ENCODE measurements at places on chromosomes 12 and 14.

DNA sequence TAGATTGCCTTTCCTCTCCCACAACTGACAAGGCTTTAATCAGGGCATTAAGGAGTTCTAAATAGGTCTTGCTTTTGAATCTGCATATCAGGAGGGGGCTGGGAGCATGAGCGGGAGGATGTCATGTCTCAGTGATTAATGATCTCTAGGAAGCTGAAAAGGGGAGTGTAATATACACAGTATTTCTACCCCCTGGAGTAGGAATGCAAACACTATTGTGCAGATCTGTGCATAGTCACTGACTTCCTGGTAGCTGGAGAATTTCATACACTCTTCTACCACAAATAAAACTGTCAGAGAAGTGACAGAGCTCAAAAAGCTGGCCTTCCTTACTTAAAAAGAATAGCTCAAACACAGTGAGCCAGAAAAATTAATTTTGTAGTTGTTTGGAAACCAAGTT, 65.8 kb downstream of the RIC8B start:
- no peak for DNase-seq

- DNase-seq, result no peak
Measured at GRCh38 chr14:99252940-99253868, 18.8 kb downstream of the BCL11B start.

- DNase-seq, result no peak
Measured at GRCh38 chr12:84696281-84696680, 216.3 kb downstream of the SLC6A15 start.

DNA sequence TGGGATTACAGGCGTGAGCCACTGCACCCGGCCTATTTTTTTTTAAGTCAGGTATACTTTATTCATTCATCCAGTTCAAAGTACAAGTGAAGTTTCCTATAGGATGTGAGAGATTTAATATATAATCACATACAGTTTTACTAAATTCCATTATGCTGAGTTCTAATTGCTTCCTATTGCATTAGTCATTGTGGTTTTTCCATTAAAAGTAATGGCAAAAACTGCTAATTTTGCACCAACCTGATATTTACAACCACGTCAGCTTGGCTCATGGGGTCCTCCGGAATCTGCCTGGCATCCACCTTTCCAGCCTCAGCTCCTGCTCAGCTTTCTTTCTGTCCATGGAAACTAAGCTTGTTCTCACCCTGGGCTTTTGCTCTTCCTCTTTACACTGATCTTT, 67.0 kb upstream of the CSRP2 start:
- DNase-seq, result no peak

GRCh38 chr14:54146601-54147000, 190.0 kb upstream of the BMP4 start:
- DNase-seq, result no peak

GRCh38 chr14:77309131-77309530, 11.6 kb downstream of the POMT2 start:
- no peak for DNase-seq

GRCh38 chr14:49924852-49925251, 32.0 kb downstream of the ARF6 start:
- no peak for DNase-seq

GRCh38 chr12:104115587-104115975, 22.4 kb downstream of the NFYB start:
- DNase-seq, result no peak

DNA sequence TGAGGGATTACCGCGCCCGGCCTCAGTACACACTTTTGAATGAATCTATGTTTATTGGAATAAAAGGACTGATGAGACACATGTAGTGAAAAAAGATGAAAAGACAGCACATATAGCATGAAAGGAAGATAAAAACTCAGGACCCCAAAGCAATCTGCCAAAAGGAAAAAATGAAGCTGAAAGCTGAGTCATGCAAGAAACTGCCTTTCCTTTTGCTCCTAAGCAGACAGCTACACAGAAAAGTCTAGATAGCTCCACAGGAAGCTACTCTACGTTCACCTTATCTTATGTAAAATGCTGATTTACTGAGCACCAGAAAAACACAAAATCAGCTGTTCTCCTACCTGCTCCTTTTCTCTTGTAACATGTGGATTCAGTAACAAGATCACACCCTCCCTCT, 128.4 kb downstream of the NTF3 start:
- no peak for DNase-seq

- DNase-seq, result no peak
Measured at GRCh38 chr14:50697659-50698290, 29.7 kb upstream of the SAV1 start.

GRCh38 chr12:50192908-50193307, 25.7 kb upstream of the CERS5 start:
- no peak for DNase-seq

DNA sequence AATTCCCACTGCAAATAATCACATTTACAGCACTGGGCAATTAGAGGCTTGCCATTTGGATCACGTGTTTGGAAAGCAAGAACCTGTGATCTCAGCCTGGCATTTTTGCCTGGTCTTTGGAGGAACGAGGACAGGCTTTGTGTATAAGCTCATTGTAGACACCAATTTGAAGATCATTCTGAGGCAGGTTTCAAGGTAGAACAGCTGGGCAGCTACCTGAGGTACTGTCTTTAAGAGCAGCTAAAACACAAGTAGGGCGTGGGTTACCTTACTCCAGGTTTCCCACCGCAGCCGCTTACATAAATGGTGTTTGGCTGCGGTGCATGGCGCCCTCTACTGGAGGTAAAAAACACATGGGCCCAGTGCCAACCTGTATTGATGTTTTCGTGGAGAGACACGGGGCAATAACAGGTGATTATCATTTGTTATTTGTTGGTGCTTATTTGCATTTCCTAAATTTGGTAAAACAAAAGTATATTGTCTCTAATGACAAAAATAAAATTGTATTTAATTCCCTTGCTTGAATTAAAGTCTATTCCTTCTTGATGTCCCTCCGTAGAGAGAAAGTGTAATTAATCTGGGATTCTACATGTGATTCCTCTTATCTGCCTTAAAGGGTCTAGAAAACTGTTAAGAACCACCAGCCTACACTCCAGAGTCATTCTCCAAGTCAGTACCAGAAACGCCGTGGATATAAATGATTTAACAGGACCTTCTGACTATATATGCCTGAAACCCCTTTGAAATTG, 69.7 kb downstream of the SVOP start:
- DNase-seq, result peak; percentile 42

DNA sequence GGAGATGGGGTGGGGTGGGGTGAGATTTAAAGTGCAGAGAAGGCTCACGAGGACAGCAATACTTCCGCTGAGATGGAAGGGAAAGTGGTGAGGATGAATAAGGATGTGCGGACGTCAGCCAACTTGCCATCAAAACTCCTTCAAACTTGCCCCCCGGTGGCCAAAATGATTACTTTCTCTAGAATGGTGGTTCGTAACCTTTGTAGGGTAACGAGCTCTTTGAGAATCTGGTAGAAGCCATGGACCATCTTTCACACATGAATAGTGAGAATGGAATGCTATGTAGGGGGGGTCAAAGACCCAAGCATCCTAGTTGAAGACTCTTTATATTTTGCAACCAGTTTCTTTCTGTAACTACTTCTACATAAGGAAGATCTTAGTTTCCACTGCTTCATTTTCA, 245.9 kb upstream of the DDHD1 start:
- no peak for DNase-seq

DNA sequence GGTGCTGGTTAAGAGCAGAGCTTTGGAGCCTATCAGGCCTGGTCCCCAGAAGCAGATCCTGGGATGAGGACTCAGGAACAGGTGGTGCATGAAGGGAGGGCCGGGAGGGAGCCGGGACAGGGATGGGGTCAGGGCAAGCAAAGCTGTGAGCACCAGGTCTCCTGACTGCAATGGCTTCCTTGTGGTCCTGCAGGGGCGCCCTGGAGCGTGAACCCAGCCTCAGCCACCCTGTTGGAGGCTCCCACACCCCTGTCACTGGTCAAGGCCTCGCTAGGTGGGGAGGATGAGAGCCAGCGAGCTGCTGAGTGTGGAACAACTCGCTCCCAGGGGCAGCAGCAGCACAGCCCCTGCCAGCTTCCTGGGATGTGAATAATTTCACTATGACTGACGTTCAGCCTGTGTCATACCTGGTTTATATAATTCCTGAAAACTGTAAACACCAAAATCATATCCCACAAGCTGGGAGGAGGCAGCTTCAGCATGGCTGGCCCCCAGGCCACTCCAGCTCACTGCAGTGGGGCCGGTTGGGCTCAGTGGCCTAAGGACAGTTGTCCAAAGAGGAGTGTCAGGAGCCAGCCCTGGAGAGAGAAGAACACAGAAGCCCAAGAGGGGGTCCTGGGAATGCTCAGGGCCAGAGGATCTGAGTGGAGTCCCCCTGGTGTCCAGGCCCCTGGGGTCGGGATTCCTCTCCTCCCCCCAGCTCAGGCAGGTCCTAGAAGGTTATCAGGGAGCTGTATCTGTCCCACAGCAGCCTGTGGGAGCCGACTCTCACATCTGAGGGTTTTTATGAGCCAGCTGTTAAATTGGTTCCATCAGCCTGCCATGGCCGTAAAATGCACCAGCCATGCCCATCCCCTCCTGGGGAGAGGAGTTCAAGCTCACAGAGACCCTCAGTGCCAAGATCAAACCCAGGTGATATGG, 272.9 kb downstream of the ADGRD1 start:
- no peak for DNase-seq

- no peak for DNase-seq
Measured at GRCh38 chr12:65896743-65897142, 72.5 kb downstream of the HMGA2 start.

DNA sequence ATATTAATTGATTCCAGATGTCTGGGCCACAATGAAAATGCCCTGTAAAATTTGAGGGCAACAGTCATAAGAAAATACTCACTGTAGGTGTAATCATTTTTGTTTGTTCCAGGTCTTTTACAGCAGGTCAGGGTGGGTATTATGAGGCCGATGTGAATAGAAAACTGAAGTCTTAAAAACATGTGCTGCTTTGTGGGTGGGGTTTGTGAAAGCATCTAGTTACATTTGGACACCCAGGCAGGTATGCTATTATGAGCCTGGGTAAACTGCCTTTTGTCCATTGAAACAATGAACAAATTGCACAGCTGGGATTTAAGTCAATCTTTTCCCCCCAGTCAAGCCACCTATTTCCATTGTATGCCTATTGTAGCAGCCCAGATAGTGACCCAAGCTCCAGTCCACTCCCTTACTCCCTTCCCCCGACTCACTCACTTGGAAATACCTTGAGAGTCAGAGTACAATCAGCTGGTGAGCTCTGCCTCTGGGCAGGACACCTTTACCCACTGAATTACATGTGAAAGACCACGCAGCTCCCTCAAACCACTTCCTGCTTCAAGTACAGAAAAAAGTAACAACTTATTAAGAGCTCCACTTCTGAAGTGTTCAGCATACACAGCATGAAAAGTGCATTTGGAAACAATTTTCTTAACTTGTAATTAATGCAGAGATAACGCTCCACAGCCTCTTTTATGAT, 1.8 kb downstream of the IGF1 start:
- peak; percentile 6 for DNase-seq

DNA sequence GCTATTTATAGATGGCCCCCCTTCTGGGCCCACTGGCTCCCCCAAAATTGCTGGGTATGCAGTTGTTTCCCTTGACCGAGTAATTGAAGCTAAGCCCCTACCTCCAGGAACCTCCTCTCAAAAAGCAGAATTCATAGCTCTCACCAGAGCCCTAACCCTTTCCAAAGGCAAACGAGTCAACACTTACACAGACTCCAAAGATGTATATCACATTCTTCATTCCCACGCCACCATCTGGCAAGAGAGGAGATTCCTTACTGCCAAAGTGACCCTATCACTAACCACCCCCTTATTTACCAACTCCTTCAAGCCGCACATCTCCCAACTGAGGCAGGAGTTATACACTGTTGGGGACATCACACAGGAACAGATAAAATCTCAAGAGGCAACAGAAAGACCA, 66.8 kb downstream of the MOK start:
- DNase-seq, result no peak

DNA sequence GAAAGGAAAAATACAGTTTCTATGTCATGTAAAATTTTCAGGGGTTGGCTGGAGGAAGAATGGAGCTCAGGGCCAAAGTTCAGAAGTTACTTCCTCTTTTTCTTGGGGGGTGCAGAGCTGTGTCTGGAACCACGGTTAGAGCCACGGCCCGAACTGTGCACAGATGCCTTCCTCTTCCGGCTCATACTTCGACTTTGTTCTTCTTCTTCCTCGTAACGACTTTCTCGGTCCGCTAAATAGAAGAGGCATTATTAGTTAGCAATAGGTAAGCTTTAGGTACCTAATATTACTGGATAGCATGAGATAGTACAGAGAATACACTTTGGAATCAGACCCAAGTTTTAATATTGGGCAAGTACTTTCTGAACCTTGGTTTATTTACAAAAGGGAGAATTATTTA, 31.2 kb downstream of the SUPT16H start:
- DNase-seq, result no peak

DNA sequence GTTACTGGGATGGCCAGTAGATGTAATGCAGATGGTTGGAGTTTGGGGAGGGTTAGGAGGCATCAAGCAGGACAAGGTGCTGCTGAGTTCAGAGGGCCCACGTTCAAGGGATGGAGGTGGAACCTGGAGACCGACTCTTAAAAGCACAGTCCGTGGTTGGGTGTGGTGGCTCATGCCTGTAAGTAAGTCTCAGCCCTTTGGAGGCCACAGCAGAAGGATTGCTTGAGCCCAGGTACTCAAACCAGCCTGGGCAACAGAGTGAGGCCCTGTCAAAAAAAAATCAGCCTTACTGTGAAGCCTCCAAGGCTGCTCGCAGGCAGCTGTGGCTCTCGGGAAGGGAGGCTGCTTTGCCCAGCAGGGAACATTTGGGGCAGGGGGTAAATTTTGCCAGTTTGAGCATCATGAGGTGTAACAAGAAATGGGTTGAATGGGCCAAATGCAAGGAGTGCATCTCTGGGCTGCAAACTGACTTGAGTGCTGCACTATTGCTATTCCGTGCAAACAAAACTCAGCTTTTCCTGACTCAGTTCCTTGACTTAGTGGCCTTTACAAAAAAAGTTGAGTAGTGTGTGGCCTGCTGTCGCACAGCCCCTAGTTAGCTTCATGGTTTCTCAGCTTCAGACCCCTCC, 55.0 kb downstream of the ANAPC7 start:
- no peak for DNase-seq

GRCh38 chr14:22668417-22668816, 24.3 kb upstream of the OR6J1 start:
- no peak for DNase-seq

Measured in stimulated activated CD8-positive, alpha-beta memory T cell treated with anti-CD3 and anti-CD28 coated beads, Interleukin-7, amount 100 ng/mL, for 4 hours (primary cell).